ENCODE measurements at places on chromosomes 3 and 15.

DNA sequence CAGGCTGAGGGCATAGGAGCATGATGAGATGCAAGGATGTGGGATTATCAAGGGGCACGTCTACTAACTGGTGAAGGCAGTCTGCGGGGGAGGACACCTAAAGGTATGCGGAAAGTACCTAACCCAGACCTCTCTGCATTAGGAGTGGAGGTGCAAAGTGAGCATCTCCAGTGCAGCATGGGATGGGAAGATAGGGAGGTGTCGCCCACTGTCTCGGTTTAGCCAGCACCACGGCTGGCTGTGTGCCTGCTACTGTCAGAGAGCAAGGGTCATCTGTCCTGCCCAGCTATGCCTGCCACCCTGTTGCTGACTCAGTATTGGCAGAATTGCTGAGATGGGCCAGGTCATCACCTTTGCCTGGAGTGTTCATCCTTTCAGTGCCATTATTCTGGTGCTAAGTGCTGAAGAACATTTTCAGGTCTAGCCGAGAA is 40.1 kb downstream of the OXNAD1 start:
- DNase-seq, result no peak

DNA sequence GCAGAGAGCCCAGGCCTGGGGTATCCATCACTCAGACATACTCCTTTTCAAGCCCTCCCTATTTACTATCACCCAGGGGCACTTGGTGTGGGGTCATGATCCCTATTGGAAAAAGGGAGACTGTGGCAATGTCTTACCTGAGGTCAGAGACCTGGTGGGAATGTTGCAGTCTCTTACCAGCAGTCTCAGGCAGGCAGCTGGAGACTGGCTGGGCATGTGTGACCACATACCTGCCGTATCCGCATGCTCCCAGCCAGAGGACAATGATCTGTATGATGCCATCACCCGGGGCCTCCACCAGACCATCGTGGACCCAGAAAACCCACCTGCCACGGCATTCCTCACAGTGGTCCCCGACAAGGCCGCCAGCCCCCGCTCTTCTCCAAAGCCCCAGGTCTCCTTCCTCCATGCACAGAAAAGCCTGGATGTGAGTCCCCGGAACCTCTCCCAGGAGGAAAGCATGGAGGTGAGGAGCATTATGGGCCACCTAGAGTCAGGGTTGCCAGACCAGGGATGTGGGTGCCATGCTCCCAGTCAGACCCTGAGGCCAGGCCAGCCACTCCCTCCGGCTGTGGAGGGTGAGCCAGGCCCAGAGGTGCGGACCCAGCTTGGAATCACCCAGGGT is 5.9 kb downstream of the SH2D7 start:
- DNase-seq, result no peak

DNA sequence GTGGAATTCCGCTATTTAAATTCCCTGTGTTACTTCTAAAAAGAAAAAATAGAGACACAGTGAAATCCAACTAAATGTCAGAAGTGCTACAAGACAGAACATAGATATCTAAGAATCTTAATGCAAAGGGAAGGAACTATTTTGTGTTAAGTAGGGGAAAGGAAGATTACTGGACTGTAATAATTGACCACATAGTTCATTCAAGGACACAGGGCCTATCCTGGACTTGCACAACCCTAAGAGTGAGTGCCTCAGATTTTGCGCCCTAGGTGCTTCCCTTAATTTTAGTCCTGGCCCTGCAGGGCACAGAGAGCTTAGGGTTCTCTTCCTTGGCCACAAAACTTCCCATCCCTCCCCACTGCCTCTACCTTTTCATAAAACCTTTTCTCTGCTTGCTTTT is 3.5 kb upstream of the IL20RB start:
- no peak for DNase-seq

DNA sequence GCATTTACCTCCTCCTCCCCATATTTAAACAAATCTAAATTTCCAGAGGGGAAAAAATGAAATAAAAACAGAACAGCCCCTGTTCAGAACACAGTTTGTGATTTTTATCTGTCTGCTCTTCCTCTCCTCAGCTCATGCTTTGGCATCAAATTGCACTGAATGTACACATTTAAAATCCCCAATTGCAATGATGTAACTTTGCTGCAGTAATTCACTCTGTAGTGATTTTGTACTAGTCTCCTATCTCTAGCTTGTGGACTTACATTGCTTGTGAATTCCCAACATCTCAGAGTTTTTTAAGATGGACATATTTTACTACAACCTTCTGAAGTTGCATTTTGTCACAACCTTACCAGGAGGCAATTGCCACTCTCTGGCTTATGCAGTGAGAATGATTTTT is 81.6 kb upstream of the ROBO2 start:
- no peak for DNase-seq

DNA sequence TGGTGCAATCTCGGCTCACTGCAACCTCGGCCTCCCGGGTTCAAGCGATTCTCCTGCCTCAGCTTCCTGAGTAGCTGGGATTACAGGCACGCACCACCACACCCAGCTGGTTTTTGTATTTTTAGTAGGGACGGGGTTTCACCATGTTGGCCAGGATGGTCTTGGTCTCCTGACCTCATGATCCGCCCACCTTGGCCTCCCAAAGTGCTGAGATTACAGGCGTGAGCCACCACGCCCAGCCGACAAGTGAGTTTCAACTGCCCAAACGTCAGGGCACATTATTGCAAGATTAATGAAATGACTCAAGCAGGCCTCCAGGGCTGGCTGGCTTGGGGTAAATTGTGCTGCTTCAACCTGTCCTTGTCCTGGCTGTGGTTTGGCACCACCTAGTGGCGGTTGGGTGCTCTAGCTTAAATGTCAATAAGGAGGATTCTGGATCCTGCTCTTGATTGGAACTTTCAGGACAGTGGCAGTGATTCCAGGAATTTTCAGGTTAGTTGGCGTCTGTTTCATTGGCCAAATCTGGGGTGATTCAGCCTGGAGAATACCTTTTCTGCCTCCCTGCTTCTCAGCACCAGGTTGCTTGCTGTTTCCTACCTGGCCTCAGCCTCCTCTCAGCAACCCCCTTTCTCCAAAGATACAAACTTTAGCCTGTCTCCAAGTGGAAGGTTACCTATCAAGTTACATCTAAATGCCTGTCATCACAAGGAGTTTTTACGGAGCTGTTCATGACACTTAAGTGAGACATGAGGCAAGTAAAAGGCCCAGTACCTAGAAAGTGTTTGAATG is 32.4 kb upstream of the SACM1L start:
- DNase-seq, result peak; percentile 44

GRCh38 chr3:73547427-73548248 is 77.1 kb downstream of the PDZRN3 start:
- DNase-seq, result no peak

DNA sequence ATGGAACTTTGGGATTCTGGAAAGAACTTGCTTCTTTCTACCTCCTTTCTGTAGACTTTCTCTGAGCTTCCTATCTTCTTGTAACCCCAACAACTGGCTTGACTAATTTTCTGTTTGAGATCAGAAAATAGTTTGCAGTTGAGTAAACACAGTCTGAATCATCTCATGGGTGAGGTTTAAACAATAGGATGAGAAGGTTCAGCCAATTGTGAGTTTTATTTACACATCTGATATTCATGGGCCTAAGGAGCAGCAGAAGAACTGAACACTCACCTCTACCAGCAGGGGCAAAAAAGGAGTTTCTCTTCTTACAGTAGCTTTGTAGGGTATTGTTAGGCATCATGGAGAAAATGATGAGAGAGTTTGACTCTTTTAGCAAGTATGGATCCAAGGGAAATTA is 54.2 kb downstream of the DTWD1 start:
- no peak for DNase-seq

- no peak for DNase-seq
Measured at GRCh38 chr15:69783211-69783610, 314.5 kb downstream of the TLE3 start.

DNA sequence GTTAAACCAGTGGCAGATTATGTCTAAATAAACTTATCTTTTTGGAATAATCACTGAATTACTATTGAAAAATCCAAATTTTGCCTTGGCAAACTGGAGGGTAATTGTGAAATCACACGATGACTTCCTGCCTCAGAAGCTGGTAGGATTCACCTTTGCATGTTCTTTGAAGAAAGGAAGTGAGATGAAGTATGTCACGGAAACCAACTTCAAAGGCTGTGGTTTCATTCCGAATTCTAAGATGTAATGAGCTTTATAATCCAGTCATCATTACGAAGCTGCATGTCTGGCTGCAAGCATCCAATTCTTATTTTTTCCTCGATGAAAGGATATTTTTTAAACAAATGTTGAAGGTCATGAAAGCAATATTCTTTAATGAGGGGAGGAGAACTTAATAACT is 15.0 kb upstream of the ZBED2 start:
- no peak for DNase-seq

GRCh38 chr15:41901431-41901830 is 7.6 kb upstream of the SPTBN5 start:
- no peak for DNase-seq
